ENCODE measurements at places on chromosomes 6 and 20. TPM values are rescaled to one million over a fixed set of nuclear protein-coding genes. Genes with fewer than 3 reads are reported as not detected.

CITED2 gene
- 147 TPM for total RNA-seq

CNR1 gene
- total RNA-seq, result 35.0 TPM

SH3BGRL2 gene
- total RNA-seq, result 73.0 TPM

SMAP1 gene
- total RNA-seq, result 13.2 TPM

DNA sequence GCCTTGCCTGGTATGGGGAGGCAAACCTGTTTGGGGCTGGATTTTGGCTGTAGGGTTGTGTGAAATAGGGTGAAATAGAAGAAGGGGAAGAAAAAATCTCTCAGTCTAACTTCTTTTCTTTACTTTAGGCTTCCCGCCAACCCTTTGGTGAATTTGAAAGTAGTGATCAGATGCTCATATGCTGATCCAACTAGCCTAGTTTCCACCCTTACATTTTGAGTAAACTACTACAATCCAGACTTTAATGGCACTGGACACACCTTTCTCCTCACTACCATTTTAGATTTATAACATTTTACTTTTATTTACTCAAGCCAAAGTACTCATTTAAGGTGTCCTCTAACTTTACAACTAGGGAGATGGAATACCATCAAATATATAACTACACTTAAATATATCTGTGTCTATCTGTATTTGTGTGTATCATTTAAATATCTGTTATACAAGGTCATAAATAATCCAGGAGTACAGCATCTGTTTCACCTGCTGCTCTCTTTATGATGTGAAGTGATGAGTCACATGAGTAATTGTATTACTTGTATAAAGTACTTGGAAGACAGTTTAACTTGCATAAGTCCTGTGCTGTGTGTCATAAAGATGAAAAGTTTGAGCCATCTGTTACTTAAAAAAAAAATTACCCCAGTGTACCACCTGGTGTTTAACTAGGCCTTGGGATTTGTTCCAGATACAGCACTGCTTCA, 172.1 kb downstream of the CDKAL1 start:
- H3K27ac ChIP-seq, result no peak overlapping the region
- H3K4me1 ChIP-seq, result no peaks in the 10 kb centered on the region

- H3K4me1 ChIP-seq, result no peaks in the 10 kb centered on the region
- H3K4me3 ChIP-seq, result no peak overlapping the region
- H3K27me3 ChIP-seq, result no peaks in the 10 kb centered on the region
- no peak for DNase-seq
- H3K27ac ChIP-seq, result no peak overlapping the region
Measured at GRCh38 chr6:349491-349921, 42.0 kb upstream of the IRF4 start.

- no peak overlapping the region for H3K27ac ChIP-seq
- H3K4me3 ChIP-seq, result no peak overlapping the region
- DNase-seq, result no peak
Measured at GRCh38 chr6:110493253-110493800, 16.9 kb upstream of the SLC22A16 start.
